ENCODE measurements at places on chromosomes 7 and 10.

- no peak for DNase-seq
Observed at GRCh38 chr7:66845379-66846095, 75.5 kb upstream of the TMEM248 start.

DNA sequence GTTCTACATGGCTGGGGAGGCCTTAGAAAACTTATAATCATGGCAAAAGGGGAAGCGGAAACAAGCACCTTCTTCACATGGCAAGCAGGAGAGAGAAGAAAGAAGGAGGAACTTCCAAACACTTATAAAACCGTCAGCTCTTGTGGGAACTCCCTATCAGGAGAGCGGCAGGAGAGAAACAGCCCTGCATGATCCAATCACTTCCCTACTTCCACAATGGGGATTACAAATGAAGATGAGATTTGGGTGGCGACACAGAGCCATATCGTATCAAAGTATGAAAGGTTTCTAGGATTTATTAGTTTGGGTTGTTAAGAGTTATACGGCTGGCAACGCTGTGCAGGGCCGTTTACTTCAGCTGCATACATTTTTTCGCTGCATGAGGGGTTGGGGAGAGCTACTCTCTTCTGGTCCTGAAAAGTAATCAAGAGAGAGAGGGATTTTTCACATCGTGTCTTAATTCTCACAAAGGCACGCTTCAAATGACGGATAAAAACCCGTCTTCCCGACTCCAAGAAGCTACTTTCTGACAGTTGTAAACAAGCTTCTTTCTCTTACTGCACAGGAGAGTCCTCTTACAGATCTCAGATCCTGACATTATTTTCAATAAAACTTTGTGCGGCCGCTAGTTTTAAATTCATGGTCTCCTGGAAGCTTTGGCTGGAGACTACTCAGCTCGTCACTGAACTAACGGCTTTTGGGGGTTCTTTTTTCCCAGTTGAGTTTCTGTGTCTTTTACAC, 751 bp upstream of the GTPBP10 start:
- DNase-seq: peak; percentile 5

DNA sequence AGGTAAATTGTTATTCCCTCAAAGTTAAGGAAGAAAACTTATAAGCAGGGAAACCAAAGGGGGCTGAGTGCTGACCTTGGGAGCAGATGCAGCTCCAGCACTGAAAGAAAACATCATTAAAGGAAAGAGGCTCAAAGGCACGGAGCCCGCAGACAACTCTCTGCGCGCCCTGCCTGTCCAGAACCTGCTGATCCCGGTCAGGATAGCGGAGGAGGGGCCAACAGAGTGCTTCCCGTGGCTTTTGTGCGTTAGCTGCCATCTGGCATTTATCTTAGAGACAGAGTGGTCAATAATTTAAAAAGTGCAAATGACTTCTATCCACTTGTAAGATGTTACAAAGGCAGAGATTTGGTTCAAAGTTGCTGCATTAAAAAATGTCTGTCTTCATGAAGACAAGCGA, 162.1 kb downstream of the FANK1 start:
- no peak for DNase-seq

GRCh38 chr7:128954830-128955802, 17.4 kb downstream of the IRF5 start:
- DNase-seq: peak; percentile 59

DNA sequence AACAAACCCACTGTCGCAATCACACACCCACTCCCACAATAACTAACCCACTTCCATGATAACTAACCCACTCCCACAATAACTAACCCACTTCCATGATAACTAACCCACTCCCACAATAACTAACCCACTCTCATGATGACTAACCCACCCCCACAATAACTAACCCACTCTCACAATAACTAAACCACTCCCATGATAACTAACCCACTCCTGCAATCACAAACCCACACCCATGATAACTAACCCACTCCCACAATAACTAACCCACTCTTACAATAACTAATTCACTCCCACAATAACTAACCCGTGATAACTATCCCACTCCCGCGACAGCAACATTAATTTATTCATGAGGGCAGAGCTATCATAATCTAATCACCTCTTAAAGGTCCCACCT, 105.8 kb downstream of the COL13A1 start:
- no peak for DNase-seq

DNA sequence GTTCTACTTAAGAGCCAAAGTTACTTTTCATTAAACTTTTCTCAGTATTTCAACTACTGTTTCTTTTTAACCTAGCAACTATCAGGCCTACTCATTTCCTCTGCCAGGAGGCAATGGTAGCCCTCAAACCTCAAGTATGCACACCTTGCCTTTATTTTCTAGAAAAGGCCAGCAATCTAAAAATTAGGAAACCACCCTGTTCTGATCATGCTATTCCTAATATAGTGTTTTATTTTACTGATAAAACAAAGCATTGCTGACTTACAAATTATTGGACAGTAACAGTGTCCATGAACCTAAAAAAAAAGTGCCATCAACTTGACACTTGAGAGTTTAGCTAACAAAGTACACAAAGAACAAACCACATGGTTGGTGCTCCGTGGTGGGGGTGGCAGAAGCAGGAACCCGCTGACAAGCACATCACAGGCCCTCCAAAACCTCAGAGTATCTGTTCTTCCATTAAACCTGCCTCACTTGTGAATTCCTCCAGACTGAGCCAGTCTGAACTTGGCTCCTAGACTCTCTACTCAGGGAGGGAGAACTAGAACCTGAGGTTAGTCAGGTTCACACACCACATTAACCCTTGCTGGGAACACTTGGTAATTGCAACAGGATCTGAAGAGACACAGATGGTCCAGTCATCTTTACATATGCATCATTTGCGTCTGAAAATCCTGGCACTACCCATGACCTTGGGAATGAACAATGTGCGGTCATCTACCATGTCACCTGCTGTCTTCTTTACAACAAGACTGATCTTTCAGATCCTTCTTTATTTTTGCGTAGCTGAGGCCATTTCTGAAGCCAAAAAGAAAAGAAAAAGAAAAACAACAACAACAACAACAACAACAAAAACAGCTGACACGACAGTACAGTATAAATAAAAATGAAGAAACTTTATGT, 31.9 kb downstream of the PIP4K2A start:
- DNase-seq: peak; percentile 67

DNA sequence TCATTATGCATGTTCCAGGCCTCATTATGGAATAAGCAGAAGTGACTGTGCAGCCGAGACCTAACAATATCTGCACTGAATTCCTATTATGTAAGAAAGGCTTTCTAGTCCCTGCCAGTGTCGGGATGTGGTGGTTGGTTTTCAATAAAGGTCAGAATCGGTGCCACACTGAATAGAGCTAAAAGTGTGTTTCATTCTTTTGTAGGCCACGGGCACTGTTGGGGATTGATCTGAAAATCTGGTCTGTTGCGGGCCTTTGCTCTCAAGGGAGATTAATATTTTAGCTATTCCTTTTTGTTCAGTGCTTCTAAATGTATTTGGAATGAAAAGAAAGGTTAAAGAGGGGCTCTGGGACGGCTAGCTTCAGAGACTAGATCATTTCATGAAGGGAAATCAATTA, 559.4 kb upstream of the GALNT17 start:
- DNase-seq: no peak

- DNase-seq: no peak
Observed at GRCh38 chr7:141960687-141961422, 12.7 kb downstream of the TAS2R38 start.

All from astrocyte of the cerebellum (primary cell).